ENCODE measurements at places on chromosomes 1 and 21. TPM values are rescaled to one million over a fixed set of nuclear protein-coding genes. Genes with fewer than 3 reads are reported as not detected.

Gene MFAP2
- 1.2 TPM for total RNA-seq

DNA sequence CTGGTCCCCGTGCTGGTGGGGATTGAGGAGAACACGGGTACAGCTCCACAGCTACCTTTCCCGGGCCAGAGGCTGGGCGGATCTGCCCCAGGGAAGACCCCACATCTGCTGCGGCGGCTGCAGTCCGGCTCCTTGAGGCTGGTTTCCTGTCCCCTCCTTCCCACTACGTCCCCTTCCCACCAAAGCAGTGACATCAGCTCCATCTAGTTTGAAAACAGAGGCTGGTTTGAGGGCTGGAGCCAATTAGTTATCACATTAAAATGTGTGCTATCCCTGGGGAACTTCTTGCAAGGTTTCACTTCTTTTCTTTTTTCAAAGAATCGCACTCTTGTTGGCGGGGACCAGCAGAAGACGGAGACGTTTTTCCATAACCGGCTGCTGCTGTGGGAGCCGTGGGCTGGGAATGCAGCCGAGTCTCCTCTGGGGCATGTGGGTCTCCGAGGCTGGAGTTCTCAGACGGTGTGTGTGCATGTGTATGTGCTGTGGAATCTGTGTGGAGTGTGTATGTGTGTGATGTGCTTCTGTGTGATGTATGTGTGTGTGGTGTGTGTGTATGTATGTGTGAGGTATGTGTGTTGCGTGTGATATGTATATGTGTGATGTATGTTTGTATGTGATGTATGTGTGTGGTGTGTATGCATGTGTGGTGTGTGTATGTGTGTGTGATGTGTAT is 8.9 kb upstream of the PCBP3 start:
- no peak for DNase-seq

DNA sequence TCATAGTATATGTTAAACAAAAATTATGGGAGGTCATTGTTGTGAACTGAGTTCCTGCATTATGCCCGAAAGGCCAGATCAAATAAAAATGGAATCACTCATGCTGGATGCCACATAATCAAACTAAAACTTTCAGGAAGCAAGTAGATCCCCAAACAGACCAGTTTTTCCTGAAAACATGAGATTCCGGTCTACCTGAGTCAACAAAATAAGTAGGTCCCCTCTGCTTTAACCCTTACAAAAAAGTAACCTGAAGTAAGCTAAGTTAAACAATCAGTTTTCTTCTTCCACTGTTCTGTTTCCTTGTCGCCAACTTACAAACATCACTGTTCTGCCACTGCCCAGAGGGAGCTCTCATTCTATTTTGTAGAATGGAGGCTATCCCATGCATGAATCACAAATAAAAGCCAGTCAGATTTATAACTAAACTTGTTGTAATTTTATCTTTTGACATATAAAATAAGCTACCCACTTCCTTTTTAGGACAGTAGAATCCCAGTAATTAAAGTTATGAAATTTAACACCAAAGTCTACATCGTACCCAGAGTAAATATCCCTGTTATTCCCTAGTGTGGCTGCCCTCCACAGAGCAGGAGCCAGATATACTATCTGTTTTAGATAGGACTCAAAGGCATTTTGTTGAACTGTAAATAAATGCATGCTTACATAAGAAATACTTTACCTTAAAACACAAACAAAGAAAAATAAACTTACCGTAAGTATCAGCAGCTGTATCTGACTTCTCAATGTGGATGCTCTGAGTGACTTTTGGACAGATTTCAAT is 149.4 kb downstream of the TIAM1 start:
- no peak for DNase-seq

DNA sequence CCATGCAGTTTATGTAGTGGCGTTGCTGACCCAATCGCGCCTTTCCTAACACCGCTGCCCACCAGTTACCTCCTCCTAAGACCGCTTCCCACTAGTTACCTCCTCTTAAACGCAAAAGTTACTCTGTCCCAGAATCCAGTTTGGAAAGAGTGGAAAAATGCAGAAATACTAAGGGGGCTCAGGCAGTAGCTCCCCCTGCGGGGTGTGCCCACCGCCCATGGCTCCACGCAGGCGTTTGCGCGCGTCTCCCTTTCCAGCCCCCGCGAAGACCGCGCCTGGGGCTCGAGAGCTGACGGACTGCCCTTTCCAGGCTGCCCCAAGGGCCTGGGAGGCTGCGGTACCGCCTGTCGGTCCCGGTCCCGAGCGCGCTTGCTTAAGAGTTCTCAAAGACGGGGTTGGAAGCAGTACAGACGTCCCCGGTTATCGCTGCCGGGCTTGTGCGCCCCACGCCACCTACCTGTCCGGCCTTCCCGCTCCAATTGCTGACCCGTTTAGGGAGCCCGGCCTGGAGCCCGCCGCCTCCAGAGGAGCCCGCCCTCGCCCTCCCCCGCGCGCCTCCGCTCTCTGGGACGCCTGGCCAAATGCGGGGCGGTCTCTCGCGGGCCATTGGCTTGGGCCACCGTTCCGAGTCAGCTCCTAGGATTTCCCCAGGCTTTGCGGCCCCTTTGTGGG is 414.1 kb upstream of the ESRRG start:
- no peak for DNase-seq

DNA sequence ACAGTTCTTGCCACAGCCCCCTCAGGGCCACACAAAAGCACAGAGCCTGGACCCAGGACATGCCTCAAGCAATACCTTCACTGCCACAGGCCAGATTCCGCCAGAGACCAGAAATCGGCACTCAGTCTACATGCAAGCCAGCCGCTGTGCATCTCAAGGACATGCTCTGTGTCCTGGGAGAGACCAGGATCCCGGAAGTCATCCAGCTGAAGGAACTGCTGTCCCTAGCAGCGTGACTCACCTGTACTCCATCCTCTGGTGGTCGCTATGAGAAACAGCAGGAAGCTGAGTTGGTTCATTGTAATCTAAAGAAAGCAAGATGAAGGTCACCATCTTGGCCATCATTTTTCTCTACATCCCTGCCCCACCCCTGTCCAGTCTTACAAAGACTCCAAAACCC is 401 bp downstream of the ITLN1 start:
- DNase-seq, result no peak

DNA sequence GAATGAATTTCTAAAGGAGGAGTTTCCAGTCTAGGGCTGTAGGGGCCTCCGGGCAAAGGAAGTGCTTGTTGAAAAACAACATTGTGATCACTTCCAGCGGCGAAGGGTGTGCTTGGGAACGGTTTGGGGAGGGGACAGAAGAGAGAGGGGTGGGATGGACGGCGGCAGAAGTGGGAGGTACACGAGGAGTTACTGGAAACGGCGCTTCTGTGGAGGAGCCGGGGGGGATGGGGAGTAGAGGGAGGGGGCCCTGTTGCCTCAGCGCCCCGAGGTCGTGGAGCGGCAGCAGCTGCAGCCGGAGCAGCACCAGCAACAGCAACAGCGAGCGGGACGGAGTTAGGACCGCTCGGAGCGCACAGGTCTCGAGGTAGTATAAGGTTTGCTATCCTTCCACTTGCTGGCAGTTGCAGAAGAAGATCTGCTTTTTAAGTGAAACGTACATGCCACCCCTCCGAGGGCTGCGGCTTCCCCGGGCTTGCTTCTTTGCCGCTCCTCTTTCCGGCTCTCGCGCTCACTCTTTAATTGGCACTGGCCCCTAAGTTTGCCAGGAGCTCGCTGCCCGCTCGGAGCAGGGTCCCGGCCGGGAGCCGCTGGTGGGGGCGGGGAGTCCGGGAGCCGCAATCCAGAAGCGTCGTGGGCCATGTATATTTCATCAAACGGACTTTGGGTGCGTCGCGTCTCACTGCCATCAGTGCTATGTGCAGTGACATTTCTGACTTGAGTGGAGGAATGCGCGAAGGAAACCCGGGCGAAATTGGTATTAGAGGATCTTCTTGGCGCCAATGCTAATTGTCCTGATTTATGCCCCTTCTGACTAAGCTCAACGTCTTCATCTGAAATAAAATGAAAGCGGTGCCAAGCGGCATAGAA is 771 bp upstream of the NTNG1 start:
- no peak for DNase-seq

DNA sequence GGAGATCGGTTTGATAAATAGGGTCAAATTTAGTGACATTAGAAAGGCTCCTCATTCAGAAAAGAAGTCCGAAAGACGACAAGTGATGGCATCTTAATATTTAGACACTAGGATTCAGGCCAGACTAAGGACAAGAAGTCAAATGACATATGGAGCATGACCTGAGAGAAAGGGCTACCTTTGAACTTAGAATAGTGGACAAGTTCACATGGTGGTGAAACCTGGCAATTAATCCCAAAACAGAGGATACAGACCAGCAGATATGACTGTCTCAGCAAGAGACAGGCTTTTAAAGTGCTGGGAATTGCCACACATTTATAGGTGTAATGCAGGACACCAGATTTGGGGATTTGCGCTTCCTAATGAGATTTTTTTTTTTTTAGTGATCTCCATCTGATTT is 145.2 kb downstream of the ZP4 start:
- DNase-seq, result no peak

Gene ZBTB8A
- total RNA-seq, result 2.6 TPM

Gene SAMSN1
- total RNA-seq, result 2.3 TPM

Data from right lobe of liver (tissue), 6 donors.